Fibroblast of mammary gland (primary cell): ENCODE measurements at places on chromosomes 1 and 21.

GRCh38 chr1:153366261-153366660 is 8.6 kb downstream of the S100A9 start:
- no peak for DNase-seq

DNA sequence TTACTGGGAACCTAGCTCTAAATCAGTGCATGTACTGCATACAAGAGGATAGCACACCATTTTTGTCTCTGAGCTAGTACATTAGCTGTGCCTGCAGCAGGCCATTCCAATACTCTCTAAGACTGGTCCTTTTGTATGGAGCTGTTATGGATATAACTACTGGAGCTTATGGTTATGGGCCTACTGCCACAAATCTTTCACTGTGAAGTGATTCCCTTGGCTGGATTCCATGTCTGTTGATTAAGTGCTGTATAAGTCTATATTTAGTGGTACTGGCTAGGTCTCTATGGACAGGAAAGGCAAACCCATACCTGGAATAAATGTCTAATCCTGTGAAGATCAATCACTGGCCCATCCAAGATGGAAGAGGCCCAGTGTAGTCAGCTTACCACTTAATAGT is 12.0 kb downstream of the ZFYVE9 start:
- DNase-seq = no peak

- DNase-seq = no peak
These were observed 42.8 kb upstream of the RASAL2 start for GRCh38 chr1:178051071-178051470.

- peak; percentile 86 for DNase-seq
These were observed 13.1 kb upstream of the SLC30A1 start for GRCh38 chr1:211591980-211592493.

- no peak for DNase-seq
These were observed 49.5 kb upstream of the LRRN2 start for GRCh38 chr1:204735042-204735441.

GRCh38 chr1:229378586-229379367 is 35.9 kb upstream of the CCSAP start:
- DNase-seq = peak; percentile 16

DNA sequence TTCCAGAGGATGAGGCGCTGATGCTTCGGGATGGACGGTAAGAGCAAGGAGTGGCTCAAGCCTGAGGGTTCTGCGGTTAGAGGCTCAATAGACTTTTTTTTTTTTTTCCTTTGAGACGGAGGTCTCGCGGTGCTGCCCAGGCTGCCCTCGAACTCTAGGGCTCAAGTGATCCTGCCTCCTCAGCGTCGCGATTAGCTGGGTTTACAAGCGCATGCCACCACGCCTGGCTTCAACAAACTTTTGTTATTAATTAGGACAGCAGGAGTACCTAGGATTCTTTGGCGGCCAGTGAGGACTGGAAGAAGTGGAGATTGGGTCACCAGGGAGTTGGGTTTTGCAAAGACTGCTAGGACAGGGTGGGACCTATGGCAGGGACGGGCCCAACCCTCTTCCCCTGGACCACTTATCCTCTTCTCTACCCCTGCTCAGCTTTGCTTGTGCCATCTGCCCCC is 587 bp downstream of the SCNM1 start:
- peak; percentile 72 for DNase-seq

- DNase-seq = no peak
These were observed 948 bp downstream of the FBXO2 start for GRCh38 chr1:11653101-11653860.

GRCh38 chr1:116553386-116554115 is 17.3 kb downstream of the CD58 start:
- no peak for DNase-seq

DNA sequence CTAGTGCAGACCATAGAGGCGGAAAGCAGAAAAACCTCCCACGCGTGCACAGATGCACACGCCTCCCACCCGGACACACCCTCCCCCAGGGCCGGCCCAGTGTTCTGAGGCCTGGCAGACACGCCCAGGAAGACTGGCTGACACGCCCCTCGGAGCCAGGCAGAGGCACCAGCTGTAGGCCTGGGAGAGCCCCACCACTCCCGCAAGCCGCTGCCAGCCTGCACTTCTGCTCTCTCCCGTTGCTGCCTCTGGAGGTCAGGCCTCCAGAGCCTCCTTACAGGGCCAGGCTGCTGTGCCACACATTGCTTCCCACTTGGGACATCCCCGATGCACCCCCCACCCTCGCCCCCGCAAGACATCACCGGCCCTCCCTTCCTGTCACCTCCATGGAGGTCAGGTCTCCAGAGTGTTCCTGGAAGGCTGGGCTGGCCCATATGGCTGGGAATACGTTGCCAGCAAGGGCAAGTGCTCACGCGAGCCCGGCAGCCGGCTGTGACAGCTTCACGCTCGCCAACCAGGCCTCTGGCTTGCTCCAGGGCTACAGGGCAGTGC is 40.4 kb downstream of the CASZ1 start:
- DNase-seq = peak; percentile 8

DNA sequence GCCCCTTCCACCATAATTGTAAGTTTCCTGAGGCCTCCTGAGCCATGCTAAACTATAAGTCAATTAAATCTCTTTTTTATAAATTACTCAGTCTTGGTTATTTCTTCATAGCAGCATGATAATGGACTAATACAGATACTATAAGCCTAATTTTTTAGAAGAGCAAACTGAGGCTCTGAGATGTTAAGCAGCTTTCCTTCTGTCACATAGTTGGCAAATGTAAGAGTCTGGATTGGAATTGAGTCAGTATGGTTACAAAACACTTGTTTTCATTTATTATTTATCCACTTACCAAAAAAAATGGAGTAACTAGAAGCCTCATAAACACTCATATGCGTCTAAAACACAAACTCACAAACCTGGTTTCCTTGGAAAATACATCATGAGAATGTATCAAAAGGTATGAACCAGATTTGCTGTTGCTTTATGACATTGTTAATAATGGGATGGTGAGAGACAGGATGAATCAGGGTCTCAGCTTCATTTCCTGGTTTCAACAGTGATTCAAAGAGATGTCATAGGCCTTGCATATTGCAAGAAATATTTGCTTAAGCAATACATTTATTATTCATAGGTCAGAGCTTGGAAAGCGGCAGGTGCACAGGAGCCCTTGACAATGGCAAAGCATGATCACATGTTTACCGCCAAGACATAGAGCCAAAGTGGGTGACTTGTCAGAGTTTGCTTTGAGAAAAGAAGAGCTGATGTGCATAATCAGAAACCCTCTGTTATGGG is 221.5 kb downstream of the GRIK1 start:
- DNase-seq = peak; percentile 72

DNA sequence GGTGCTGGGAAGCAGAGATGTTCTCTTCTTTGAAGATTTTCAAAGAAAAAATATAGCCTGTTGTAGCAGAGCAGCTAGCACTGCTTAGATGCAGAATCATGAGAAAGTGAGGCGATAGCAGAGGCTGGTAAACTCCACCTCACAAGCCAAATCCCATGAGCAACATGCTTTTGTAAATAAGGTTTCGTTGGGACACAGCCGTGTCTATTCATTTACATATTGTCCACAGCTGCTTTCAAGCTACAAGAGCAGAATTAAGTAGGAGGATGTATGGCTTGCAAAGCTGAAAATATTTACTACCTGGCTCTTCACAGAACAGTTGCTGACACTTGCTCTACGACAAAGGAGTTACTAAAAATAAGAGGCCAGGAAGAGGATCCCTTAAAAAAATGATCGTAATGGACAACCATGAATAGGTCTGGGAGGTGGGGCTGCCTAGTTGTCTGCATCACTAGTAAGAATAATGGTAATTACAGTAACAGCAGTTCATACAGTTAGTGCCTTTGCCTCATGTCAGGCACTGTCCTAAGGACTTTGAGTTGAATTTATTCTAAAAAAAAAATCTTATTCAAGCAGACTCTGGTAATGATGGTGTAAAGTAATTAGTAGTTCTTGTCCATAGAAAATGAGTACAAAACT is 622.0 kb downstream of the KIF26B start:
- no peak for DNase-seq

- DNase-seq = no peak
These were observed 304.3 kb upstream of the ESRRG start for GRCh38 chr1:217027403-217028080.

DNA sequence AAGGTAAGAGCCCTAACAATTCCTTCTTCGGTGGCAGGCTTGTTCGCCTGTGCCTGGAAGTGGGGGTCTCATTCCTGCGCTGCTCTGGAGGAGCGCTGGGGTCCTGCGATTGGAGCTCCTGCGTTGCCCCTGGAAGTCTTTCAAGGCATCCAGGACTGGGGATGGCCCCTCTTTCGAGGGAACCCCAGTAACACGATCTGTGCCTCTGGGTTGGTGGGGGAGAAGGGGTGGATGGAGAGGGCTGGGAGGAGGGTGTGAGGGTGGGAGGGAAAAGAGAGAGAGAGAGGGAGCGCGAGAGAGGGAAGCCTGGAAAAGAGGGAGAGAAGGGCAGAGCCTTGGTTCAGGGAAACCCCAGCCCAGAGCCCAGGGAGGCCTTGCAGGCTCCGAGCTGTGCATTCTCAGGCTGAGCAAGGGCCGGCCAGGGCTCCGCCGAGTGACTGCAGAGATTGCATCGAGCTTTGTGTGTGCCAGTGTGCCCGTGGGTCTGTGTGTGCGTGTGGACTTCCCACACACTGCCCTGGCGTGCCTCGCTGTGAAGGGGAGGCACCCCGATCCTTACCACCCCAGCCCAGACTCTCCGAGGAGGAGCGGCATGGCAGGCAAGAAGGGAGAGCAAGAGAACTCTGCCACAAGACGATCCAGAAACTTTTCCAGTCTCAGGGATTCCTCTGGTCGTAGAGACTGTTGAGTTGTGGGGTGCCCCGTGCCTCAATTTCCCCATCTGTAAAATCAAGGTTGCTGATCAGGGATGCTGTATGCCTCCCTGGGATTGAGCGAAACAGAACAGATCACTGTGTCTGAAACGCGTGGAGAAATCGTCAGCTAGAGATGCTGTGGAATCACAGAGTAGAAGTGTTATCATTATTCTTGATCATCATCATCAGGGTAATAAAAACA is 619 bp downstream of the BCL9 start:
- DNase-seq = peak; percentile 23

DNA sequence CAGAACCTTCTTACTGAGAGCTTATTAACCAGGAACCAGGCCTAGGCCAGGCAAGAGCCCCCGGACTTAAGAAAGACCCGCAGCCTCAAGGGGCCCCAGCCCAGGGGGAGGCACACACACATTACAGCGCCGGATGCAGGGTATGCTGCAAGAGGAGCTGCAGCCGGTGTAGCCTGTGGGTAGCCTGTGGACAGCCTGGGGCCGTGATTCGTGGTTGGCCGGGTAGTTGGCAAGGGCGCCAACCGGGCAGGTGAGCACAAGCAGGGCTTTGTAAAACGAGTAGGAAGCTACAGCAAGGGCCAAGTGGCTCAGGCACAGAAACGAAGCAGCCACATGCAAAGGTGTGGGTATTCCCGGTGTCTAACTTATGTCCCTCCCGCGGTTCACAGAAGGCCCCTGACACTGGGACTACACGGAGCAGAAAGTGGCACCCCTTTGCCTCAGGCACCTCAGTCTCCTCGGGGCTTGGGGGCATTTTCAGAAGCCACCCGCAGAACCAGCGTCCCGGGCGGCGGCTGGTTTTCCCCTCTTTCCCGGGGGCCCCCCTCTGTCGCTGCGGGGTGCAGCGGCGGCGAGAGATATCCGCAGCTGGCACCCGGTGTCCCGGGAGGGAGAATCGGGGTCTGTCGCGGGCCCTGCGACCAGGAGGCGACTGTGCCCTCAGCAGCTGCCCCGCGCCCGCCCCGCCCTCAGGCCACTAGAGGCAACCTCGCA is 40.8 kb downstream of the KIAA1614 start:
- no peak for DNase-seq

GRCh38 chr1:160768295-160768657 is 27.7 kb upstream of the LY9 start:
- no peak for DNase-seq

GRCh38 chr1:23563755-23564374 is 4.6 kb upstream of the ID3 start:
- no peak for DNase-seq

DNA sequence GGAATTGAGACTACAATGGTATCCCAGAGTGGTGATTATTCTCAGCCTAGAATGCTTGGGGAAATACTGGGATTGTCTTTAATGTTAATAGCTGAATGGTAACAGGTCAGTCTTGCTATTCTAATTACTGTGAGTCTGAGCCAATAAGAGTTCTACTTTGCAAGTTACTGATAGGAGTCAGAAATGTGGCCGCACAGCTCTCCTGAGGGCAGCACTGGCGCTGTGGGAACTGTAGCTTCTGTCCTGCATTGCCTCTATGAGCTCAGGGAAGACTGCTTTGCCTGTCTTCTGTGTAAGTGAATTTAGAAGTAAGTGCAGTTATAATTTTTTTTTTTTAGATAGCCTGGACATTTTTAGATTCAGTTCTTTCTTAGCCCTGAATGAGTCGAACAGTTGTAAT is 10.0 kb upstream of the VAMP3 start:
- DNase-seq = no peak

- DNase-seq = peak; percentile 81
These were observed 87.2 kb downstream of the MRPL37 start for GRCh38 chr1:54287176-54287650.

DNA sequence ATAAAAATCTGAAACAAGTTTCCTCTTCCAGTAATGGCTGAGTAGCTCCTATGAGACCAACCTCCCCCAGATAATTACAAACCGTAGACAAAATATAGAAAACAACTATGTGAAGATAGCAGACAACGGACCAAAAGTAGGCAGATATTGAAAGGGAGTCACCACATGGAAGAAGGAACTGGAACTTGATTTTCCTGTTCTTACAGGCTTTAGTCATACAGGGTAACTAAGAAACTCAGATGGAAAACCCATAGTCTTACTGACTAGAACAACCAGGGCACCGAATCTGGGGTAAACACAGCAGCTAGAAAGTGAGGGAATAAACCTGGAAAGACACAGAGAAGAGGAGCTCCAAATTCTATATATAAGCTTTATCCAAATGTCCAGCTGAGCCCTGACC is 26.0 kb downstream of the LMX1A start:
- DNase-seq = no peak

- peak; percentile 94 for DNase-seq
These were observed 313.9 kb downstream of the BARHL2 start for GRCh38 chr1:90402893-90403849.

- DNase-seq = no peak
These were observed 436.4 kb downstream of the PTBP2 start for GRCh38 chr1:97157991-97158390.

DNA sequence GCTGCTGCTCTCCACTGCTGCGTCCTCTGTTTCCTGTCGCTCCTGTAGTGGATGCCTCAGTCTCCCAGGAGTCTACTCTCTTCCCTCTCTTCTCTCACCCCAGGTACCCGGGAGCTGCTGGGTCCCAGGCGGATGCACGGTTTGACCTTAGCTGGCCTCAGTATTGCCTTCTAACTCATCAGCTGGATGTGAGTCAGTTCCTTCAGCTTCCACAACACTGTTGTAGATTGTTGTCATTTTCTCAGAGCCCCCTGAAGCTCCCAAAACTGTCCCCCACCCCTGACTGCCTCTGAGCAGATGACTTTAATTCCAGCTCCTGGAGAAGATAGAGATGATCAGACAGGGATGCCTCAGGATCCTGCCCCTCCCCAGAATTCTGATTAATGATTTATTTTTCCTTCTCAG is 7.2 kb downstream of the CNIH3 start:
- DNase-seq = peak; percentile 81

GRCh38 chr21:39097335-39097861 is 85.9 kb downstream of the PSMG1 start:
- DNase-seq = no peak
